ENCODE measurements at places on chromosomes 2 and 18.

DNA sequence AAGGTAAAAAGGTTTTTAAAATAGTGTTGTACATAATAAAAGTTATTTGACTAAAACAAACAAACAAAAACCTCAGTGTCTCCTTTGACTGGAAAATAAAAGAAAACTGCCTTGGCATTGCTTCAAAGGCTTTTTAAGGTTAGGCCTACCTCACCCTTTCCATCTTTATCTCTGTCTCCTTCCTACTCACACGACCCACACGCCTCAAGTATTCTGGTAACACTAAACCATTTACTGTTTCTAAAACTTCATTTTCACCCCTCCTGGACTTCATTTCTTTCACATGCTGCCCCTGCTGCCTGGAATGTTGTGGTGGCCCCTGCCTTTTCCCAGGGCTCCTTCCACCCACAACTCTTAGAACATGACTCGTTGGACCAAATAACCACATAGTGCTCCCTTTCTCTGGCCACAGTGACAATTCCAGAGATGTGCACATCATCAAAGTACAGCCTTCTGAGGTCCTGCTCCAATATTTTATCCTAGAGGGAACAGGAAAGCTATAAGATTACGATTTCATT, 54.0 kb downstream of the ERBB4 start:
- no peak for DNase-seq

DNA sequence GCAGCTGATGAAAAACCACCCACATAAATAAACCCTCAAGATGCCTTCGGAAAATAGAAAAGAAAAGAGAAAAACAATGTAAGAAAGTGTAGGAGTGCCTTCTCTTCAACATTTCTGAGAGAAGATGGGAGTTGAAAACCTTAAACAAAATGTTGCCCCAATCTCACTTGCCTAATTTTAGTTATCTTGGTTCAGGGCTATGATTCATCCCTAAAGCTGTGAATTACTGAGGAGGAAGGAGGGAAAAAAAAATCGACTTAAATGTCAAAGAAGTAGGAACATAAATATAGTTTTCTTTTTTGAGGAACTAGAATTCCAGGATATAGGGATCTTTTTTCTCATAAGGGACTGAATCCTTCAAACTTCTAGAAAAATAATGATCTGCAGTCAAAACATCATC, 360.3 kb downstream of the TGIF1 start:
- DNase-seq = no peak

- DNase-seq = no peak
These were observed 84.6 kb downstream of the FBXO15 start for GRCh38 chr18:74063023-74063422.

GRCh38 chr2:225590932-225591331, 191.4 kb downstream of the NYAP2 start:
- no peak for DNase-seq

DNA sequence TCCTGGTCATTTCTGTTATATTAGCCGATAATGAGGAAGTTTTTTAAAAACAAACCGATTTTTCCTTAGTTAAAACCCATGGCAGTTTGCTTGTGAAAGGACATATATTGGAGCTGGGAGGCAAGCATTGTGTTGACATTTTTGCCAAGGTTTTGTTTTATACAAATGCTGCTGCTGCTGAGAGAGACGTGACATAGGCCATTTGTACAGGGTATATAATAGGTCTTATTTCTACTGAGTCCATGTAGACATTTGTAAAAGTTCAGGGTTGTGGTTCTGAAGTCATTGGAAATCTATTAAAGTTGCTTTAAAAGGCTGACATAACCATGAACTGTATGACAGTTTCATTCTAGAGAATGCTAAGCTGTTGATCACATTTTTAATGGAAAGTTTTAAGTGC, 424.0 kb upstream of the FANCL start:
- no peak for DNase-seq

- no peak for DNase-seq
These were observed 59.3 kb downstream of the RDH14 start for GRCh38 chr2:18501156-18501555.

GRCh38 chr2:12486205-12487118, 230.3 kb upstream of the TRIB2 start:
- no peak for DNase-seq

DNA sequence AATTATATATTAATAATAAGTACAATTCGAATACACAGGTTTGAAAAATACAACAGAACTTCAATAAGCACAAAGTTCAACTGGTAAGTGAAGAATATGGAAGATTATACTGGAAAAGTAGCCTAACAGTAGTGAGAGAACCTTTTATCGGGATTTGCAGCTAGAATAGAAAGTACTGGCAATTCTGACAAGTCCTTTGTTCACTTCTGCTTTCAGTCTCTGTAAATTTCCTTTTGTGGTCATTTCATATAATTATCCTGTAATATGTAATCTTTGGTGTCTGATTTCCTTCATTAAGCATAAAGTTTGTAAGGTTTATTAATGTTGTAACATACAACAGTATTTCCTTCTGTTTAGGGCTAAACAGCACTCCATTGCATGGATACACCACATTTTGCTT, 67.2 kb downstream of the CUL3 start:
- DNase-seq = no peak

DNA sequence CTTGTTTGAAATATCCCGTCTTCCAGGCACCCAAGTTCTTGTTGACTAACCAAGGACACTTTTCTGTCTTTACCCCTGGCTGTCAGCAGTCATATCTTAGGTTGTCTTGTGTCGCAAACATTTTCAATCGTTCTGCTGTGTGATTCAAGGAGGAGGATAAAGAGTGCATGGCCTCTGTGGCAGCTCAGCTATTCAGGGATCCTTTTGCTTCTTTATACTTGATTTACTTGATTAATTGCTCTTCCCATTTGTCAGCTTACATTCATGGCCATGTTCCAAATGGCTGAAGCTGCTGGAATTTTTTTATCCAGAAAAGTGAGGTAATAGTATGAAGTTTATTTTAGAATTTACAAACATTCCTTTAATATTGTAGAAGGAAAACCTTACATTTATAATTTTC, 97.3 kb upstream of the FZD5 start:
- no peak for DNase-seq

DNA sequence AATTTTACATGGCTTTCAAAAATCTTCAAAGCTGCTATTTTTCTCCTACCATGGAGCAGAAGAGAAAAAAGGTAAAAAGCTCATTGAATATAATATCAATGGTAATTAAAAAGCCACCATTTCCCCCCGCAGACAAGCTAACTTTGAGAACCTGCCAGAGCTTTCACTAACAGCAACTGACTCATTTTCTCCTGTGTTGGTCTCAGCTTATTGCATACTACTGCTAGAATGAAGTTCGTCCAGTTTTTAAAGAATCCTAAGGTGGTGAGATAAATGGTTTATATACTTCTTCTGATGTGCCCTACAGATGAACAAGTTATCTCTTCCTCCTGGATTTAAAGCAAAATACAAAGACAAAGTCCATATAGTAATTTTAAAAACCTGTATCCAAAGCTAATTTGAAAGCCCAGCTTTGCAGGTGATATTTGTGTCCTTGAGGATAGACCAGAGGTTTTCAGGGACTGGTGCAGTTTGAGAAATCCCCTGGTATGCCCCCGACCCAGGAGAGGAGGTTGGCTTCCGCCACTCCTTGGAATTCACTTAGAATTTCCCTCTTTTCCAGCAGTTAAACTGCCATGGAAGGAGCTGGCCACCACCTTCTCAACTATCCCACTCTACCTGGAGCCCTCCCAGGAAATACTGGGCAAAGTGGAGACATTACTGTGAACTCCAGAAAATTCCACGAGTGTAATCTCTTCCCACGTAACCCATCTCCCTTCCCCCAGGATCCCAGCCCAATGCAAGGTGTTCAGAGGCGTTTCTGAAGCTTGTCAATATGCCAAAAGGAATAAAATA, 17.5 kb downstream of the YPEL5 start:
- no peak for DNase-seq

DNA sequence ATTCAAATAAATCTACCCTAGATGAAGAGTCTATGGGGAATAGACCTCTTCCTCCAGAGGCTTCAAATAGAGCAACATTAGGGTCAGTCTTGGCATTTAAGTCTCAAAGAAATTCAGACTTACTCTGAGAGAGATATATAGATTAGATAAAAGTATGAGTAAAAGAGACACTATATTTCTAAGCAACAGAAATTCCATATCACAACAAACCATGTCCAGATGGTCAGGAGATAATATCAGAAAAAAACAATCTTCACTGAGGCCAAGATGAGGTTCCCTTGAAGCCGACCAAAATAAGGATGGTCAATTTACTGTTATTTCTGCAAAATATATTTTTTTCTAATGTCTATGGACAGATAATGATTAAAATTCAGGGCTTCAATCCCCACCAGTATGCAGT, 89.1 kb upstream of the NOSTRIN start:
- no peak for DNase-seq

- DNase-seq = no peak
These were observed 242.5 kb downstream of the SH3BP4 start for GRCh38 chr2:235194351-235194750.

DNA sequence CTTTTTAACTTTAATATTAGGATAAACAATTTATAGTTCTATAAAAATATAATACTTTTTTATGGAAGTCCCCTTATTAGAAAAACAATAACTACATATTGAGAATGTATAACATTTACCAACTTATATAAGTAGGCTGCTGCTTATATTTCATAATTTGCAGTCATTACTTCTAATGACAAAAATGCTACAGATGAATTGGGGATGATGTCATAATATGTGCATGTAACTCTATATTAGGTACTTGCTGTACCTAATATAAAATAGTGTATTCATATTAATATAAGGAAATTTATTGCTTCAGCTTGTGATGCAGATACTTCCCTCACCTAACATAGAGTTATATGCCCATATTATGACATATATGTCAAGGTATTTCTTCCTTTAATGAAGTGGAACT, 100.7 kb downstream of the GALNT13 start:
- DNase-seq = no peak

GRCh38 chr2:9768388-9768787, 74.9 kb upstream of the TAF1B start:
- no peak for DNase-seq

- no peak for DNase-seq
These were observed 40.9 kb downstream of the KDM3A start for GRCh38 chr2:86482034-86482433.

- DNase-seq = no peak
These were observed 241.8 kb downstream of the CPS1 start for GRCh38 chr2:210798180-210798579.

DNA sequence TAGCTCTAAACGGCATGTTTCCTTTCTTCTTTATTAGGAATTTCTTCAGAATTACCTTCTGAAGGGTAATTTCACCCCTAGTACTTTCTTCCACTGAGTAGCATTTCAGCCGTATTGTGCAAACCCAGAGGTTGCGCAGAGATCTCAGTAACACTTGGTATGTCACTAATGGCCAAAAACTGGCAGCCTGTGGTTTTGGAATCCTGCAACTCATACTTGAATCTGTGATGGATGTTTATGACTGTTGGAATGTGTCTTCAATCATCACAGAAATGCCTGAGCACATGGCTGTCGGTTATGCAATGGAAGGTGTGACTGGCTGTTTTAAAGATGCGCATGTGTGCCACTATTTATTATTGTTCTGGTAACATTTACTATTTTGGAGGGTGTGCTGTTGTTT, 100.0 kb downstream of the COLEC12 start:
- DNase-seq = peak; percentile 71

- no peak for DNase-seq
These were observed 737.8 kb upstream of the HS6ST1 start for GRCh38 chr2:129056309-129056958.

- DNase-seq = peak; percentile 68
These were observed 35.6 kb downstream of the TWIST2 start for GRCh38 chr2:238883421-238883901.

DNA sequence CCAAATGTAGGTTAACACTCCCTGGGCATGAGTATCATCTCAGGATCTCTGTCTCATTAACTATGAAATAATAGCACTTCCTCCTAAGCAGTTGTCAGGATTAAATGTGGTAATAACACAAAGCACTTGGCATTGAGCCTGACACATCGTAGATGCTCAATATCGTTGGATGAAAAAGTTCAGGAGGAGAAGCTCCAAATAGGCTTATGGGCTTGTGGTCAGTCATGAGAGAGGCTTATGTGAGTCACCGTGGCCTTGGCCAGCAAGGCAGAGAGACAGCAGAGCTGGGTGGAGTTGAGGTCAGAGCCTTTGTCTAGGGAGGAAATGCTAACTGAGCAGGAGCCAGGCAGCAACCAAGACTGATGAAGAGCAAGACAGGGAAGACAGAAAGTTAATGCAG, 68.3 kb upstream of the PPM1B start:
- peak; percentile 99 for DNase-seq

DNA sequence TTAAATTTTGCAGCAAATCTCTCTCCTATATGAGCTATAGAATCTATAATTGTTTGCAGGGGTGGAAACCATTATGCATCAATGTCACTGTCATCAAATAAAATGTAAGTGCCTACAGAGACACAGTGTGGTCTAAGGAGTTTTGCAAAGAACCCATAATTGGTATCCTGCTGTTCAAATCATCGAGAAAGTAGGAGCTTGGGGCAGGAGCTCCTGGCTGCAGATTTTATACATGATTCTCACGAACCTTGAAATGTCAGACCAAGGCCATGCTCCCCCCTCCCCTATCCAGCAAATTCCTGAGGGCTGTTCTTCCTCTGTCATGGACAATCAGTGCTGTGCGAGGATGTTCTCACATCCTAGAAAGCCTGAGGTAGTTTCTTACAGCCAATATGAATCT, 119.5 kb upstream of the CYRIA start:
- DNase-seq = no peak

- DNase-seq = no peak
These were observed 669.4 kb downstream of the IRS1 start for GRCh38 chr2:226130192-226130591.

DNA sequence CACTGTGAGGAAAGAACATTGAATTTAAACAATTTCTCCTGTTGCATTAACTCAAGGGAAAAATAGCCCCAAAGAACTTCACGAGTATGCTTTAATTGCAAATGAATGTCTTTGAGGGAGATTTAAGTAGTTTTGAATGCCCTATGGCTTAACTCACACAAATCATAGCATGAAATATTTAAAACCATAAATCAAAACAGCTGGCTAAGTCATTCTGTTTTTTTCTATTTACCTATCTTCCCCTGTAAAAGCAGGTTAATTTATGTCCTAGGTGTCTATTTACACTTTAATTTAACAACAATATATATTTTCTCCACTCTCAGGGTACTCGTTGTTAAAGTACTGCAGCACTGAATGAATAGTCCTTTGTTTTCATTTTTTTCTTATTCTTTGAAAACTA, 118.8 kb upstream of the PIEZO2 start:
- no peak for DNase-seq

DNA sequence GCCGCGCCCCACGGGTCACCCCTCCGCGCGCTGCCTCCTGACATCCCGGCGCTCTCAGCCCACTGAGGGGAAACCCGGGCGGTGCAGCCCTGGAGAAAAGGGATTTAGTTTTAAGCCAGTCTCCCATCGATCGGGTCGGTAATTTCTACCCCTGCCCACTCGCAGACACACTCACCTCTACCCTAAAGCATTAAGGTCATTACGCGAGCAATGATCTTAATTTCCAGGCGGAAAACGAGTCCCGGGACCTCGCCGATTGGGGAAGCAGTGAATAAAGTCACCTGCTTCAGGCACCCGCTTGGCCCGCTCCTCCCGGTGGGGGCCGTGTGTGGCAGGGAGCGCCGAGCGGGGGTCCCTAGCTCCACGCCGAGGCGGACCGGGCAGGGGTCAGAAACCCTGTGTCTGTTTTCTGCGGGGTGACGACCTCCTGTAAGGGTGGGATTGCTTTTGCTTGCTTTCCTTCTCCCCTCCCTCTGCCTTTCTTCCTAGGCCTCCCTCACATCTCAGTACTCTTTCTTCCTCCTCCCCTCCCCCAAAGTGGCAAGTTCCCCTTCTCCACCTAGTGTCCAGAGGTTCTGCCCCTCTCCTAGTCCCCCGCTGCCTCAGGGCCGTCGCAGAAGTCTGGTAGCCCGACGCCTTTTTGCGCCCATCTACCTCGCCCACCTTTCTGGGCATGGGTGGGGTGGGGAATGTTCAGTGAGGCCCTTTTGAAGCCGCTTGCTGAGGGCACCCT, 142.6 kb downstream of the MEIS1 start:
- DNase-seq = no peak
